Immature natural killer cell (primary cell): ENCODE measurements at places on chromosomes 6 and 20.

- DNase-seq: no peak
Measured at GRCh38 chr6:34908194-34908593, 19.1 kb downstream of the ANKS1A start.

GRCh38 chr6:54244430-54244829, 63.8 kb upstream of the TINAG start:
- DNase-seq: no peak

DNA sequence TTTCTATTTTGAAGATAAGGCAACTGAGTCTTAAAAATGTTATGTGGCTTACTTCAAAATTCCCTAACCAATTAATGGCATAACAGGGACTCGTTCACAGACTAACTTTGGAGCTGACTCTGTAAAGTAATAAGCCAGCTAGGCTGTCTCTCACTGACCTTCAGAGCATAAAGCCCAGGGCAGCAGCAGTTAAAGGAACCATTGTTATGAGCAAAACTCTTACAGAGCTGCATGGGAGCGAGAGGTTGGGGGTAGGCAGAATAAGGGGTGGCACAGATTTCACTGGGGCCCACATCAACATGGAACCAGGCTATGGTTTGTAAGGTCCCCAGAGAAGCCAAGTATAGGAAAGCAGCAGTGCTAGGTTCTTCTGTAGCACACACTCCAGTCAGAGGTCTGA, 637.8 kb downstream of the RFPL4B start:
- DNase-seq: no peak

DNA sequence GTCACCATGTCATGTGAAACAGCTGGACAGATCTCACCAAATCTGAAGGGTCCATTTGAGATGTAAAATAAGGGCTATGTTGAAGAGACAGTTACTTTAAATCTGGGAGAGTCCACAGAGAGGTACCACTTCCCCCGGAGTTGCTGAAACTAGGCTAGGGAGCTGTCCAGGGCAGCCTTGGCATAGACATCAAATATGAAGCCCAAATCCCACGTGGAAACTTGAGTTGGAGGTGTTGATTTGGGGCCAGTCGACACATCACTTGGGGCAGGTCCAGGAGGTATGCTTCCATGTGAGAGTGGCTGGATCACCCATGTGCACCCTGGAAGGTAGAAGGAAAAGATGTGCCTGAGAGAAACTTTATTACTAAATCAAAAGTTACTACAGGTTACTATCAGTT, 12.0 kb upstream of the SERPINB9 start:
- DNase-seq: no peak
